K562 (cell line): ENCODE measurements at places on chromosomes 4 and X. TPM values are rescaled to one million over a fixed set of nuclear protein-coding genes. Genes with fewer than 3 reads are reported as not detected.
A peak's percentile ranks its signal among the peaks of the same experiment; 100 is the strongest.

GRCh38 chr4:122636697-122637096 is 15.8 kb upstream of the IL21 start:
- DNase-seq: no peak

The SOD3 gene
- 0.31 and 0.36 TPM in 2 replicates for total RNA-seq

GRCh38 chr4:156949373-156949814 is 22.2 kb downstream of the PDGFC start:
- DNase-seq: no peak

The RAB40A gene
- not detected in 2 replicates for total RNA-seq

DNA sequence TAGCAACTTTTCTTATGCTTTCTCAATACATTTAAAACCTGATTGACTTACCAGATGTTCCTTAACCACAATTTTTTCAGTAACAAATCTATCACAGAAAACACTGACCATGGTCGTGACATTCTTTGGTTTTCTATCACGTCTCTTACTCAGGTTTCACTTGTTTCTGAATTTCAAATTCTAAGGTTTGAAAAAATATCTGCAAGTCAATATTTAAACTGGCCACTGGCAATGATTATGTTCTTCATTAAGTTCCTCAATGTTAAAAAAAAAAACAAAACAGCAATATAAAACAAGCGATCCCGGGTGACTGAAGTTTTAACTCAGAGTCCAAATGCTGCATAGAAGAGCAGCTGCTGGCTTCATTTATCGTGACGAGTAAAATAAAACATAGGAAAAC is 128.9 kb downstream of the RBM47 start:
- DNase-seq: no peak

- DNase-seq: no peak
Observed at GRCh38 chr4:127648061-127648460, 15.3 kb downstream of the INTU start.

GRCh38 chrX:42000836-42001235 is 77.5 kb upstream of the CASK start:
- DNase-seq: no peak

The HPGDS gene
- total RNA-seq: not detected in 2 replicates

DNA sequence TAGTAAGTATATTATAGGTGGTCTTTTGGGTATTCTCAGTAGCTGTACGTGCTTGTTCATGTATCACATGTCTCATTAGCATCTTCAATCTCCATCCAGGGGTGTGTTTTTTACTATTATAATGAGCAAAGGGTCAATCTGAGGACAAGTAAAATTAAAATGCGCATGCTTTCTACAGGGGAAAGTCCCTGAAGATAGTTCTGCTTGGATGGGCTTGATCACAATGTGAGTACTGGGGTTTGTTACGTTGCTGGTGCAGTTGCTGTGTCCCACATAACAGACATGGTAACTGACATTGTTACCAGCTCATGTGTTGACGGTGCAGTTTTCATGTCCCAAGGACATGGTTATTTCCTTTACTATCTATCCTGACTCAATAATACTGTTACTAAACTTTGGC is 65.9 kb downstream of the UCHL1 start:
- no peak for DNase-seq

The NAP1L3 gene
- not detected in 2 replicates for total RNA-seq

The TMEM150C gene
- total RNA-seq: 0.07 TPM in 2 replicates

The ACE2 gene
- total RNA-seq: not detected in 2 replicates

GRCh38 chrX:3046253-3047240 is 5.3 kb downstream of the ARSF start:
- DNase-seq: no peak

GRCh38 chrX:23952984-23953907 is 45.4 kb downstream of the CXorf58 start:
- DNase-seq: peak; percentile 68

The USP51 gene
- 1.8 and 2.0 TPM in 2 replicates for total RNA-seq

DNA sequence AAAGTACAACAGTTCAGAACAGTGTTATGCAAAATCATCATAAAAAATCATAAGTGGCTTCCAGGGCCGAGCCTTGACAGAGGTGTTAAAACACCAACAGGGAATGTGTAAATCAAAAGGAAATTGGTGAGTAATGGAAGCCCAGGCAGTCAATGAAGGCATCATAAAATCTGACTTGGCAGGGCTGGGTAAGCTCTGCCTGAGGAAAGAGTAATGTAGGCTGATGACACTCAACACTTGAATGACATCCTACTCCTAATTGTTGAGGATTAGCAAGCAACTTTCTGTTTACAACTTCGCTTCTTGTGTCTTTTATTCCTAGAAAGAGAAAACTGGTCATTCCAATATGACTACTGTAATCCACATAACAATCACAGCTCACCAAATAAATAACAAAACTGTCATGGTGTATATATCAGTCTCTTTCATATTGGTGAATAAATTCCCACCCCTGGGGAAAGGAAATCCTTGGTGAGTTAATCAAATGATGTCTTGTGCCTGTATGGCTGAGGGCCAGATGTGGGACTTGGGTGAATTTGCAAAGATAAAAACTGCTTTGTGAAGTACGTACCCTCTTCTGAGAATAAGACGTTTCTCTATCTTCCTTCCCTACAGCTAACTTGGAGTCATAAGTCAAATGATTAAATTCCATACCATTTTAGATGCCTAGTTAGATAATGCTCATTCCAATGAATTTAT is 196.8 kb downstream of the DCHS2 start:
- no peak for DNase-seq

DNA sequence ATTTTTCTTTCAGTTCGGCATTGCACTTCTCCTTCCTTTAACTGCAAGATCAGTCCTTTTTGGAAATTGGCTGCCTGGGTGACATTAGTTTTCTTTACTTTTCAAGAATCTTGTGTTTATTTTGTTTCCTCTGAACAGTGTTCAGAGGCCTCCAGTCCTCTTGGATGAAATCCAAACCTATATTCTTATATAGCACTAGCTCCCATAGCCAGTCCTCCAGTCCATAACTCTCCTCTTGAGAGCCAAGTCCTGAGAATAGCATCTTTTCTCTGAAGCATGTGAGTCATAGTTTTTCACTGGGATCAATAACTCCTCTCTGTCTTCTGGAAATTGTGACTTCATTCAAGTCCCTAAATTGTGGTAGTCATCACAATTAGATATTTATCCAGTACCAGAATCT is 357.5 kb downstream of the RAPGEF2 start:
- DNase-seq: no peak
